ENCODE measurements at places on chromosomes 16 and 17.

GRCh38 chr16:16828913-16829398 is 450.0 kb downstream of the NPIPA7 start:
- no peak for DNase-seq

GRCh38 chr16:11671676-11672075 is 3.4 kb downstream of the SNN start:
- DNase-seq, result no peak

DNA sequence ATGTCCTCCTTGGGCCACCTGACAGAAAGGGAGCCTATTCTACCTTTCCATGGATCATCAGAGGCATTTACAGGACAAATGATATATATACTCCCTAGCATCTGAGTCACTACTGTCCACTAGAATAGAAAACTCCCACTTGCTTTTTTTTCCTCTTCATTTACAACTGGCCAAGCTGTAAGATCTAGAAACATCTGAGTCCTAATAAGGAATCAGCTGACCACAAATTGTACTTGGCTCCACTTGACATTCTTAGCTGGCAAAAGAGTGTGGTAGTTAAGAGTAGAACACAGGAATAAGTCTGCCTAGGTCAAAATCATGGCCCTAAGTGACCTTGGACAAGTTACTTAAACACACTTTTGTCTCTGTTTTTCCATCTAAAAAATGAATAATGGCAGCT is 5.2 kb downstream of the RUSF1 start:
- no peak for DNase-seq

DNA sequence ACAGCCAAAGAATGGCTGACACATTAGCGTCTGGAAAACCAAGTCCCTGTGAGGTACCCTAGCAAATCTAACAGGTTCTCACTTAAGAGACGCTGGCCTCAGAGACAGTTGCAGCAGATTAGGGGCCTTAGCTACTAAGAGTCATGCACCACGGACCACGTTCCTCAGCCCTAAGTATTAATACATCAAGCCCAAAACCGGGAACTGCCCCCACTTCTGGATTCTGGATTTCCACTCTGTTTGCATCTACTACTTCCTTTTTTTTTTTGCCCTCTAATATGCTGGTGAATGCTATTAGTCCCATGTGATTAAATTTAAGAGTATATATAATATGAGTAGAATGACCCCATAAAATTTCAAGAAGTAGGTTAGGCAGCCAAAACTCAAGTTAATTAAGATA is 775 bp upstream of the TERB1 start:
- no peak for DNase-seq

DNA sequence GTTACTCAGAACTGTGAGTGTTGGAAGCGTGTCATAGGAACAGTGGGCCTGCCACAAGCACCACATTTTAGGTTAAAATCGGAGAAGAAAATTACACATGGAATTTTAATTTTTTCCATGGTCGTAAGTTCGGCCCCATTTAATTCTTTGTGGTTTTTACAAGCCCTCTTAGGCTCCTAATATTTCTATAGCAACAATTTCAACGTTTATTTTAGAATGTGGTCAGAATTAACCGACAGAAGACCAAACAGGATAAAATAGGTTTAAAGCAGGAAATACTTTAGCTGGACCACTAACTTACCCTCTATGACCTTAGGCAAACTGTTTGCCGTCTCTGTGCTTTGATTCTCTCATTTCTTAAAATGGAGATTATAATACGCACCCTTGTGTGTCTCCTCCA is 69.9 kb downstream of the FTO start:
- no peak for DNase-seq

DNA sequence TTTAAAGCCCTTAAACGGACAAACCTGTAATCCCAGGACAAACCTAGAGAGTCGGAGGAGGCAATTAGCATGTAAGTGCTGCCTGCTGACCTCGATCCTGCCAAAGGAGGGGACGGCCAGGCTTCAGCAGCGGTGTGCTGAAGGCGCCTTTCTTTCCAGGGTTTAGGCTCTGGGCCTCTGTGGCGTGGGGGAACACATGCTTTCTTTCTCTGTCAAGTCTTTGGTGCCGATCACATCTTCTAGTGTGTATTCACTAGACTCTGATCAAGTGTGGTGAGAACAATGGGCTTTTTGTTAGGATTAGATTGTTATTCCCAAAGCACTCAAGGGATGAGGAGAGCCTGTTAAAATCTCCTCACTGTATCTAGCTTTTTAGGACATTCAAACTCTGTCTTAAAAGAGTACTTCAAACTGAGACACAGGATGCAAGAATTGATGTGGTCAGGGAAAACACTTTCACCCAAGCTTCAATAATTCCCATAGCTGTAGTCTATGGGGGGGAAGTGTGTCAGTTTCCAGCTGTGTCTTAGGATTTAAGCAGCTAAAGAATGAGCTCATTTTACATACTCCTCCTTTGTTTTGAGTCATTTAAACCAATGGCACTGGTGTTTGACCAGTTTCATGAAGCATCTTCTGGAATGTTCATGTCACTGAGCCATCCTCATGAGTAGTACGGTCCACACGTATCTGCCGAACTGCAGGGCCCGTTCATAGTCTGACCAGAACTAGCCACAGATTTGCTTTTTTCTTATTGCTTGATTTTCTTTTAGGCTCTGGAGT is 51.2 kb downstream of the RPA1 start:
- no peak for DNase-seq

All from CD8-positive, alpha-beta memory T cell (primary cell).